Subcutaneous preadipocyte (primary cell): ENCODE measurements at places on chromosomes 13 and 19. TPM values are rescaled to one million over a fixed set of nuclear protein-coding genes. Genes with fewer than 3 reads are reported as not detected.

ZNF723 gene
- not detected in 2 replicates for total RNA-seq

TRIM28 gene
- total RNA-seq = 362 and 460 TPM in 2 replicates

SERP2 gene
- 4.7 and 5.9 TPM in 2 replicates for total RNA-seq

CEACAM1 gene
- total RNA-seq = not detected in 2 replicates

TEX101 gene
- total RNA-seq = not detected in 2 replicates

NLRP9 gene
- not detected in 2 replicates for total RNA-seq

CBY2 gene
- not detected in 2 replicates for total RNA-seq

CYP4F3 gene
- total RNA-seq = not detected in 2 replicates

OR10H3 gene
- total RNA-seq = not detected in 2 replicates

NOVA2 gene
- 0.39 TPM in 1 of 2 replicates, not detected in the other for total RNA-seq

SH2D3A gene
- not detected in 2 replicates for total RNA-seq

RDH8 gene
- total RNA-seq = 0.39 TPM in 1 of 2 replicates, not detected in the other

TYROBP gene
- total RNA-seq = not detected in 2 replicates

B3GNT8 gene
- total RNA-seq = 0.78 and 1.1 TPM in 2 replicates

ZNF616 gene
- 7.8 and 8.8 TPM in 2 replicates for total RNA-seq

C5AR1 gene
- total RNA-seq = 0.37 TPM in 1 of 2 replicates, not detected in the other

CLDND2 gene
- not detected in 2 replicates for total RNA-seq

ZNF528 gene
- total RNA-seq = 13.1 and 17.6 TPM in 2 replicates

ZNF563 gene
- 2.0 and 2.2 TPM in 2 replicates for total RNA-seq

LRRC4B gene
- under 0.01 TPM in 2 replicates for total RNA-seq

KLK2 gene
- 0.37 TPM in 1 of 2 replicates, not detected in the other for total RNA-seq

C19orf67 gene
- total RNA-seq = not detected in 2 replicates

TUBA3C gene
- not detected in 2 replicates for total RNA-seq

ONECUT3 gene
- not detected in 2 replicates for total RNA-seq

SLC10A2 gene
- not detected in 2 replicates for total RNA-seq

MED4 gene
- 17.2 and 17.6 TPM in 2 replicates for total RNA-seq

TNNT1 gene
- 0.73 and 2.9 TPM in 2 replicates for total RNA-seq

LHB gene
- not detected in 2 replicates for total RNA-seq

TFPT gene
- 8.4 and 10.3 TPM in 2 replicates for total RNA-seq

STOML3 gene
- not detected in 2 replicates for total RNA-seq

SLC6A16 gene
- total RNA-seq = under 0.01 TPM in 1 of 2 replicates, not detected in the other
